ENCODE measurements at places on chromosomes 6 and 20.

- DNase-seq, result no peak
Observed at GRCh38 chr6:3561725-3562124, 104.9 kb upstream of the SLC22A23 start.

DNA sequence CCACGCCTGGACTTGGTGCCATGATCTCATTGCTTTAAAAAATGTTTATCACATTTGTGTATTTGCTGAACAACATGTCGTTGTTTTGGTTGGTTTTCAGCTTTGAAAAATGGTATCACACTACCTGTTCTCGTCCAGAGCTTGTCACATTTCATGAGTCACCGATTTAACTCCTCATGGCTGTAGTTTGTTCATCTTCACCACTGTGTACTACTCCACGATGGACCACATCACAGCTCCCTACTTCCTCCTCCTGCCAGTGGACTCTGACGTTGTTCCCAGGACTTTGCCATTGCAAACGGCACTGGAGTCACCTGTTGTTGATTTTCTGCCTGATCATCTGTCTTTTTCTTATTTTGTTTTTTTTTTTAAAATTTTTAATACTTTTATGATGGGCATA, 157.7 kb downstream of the ERMARD start:
- no peak for DNase-seq

GRCh38 chr20:58224097-58224496, 4.4 kb downstream of the ANKRD60 start:
- no peak for DNase-seq

DNA sequence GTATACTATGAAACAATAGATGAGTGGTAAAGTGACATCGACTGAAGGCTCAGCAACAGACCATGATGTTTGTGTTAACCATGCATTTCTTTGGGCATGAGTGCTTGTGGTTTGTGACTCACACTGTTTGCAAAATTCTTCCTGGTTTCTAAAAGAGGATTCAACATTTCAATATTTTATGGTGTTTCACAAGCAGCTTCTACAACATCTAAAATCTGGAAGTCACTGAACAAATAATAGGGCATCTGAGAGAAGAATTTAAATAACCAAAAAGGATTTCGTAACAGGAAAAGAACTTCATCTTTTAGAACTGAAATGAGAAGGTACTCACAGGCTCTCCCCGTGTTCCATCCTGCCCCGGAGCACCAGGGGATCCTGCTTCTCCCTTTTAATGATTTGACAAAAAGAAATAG, 146.2 kb downstream of the COL21A1 start:
- DNase-seq, result peak; percentile 94

GRCh38 chr6:72654071-72654621, 32.3 kb downstream of the KCNQ5 start:
- no peak for DNase-seq

DNA sequence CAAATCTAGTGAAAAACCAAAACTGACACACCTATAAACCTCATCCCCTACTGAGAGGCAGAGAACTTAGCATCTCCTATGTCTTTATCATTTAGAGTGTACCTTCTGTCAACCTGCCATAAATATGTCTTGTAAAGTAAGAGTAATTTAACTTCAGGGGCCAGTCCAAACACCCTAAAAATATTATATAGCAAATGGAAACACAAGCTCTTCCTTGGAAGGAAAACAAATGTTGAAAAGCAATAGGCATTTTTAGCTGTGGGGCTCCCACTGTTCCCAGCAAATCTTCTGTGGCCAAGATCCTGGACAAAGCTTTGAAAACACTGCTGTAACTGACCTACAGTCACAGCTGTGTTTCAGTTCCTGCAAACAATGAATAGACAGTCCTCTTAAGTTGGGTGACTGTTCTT, 140.0 kb upstream of the RNF217 start:
- no peak for DNase-seq

DNA sequence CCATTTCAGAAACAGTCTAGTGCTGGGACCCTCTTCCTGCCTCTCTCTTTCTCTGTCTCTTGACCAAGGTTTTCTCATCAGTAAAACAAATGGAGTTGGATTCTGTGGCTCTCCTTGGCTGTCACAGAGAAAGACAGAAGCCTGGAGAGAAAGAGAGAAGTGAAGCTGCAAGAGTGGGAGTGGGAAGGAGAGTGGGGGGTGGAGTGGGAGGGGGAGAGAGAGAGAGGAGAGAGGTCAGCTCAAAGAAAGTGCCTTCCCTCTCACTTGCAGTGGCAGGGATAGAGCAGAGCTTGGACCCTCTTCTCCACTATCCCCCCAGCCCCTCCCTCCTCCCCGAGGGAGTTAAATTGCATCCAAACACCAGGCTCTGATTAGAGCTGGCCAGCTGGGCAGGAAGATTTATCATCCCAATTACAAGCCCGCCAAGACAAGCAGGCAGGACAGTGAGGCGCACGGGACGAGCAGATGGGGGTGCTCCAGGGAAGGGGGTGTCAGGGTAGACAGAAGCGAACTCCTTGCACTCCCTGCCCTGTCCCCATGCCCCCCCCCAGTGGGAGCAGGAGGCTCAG, 74.3 kb downstream of the CD40 start:
- DNase-seq, result no peak

DNA sequence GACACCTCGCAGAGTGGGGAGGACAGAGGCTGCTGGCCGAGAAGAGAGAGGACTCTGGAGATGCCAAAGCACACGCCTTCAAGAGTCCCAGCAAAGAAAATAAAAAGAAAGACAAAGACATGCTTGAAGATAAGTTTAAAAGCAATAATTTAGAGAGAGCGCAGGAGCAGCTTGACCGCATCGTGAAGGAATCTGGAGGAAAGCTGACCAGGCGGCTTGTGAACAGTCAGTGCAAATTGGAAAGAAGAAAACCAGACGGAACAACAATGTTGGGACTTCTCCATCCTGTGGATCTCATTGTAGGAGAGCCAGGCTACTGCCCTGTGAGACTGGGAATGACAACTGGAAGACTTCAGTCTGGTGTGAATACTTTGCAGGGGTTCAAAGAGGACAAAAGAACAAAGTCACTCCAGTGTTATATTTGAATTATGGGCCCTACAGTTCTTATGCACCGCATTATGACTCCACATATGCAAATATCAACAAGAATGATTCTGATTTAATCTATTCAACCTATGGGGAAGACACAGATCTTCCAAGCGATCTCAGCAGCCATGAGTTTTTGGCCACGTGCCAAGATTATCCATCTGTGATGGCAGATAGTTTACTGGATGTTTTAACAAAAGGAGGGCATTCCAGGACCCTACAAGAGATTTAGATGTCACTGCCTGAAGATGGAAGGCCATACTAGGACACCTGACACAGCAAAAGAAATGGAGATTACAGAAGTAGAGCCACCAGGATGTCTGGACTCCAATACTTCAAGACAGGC, 52.2 kb downstream of the REV3L start:
- DNase-seq, result no peak

GRCh38 chr6:162940426-162940825, 212.7 kb downstream of the PACRG start:
- DNase-seq, result no peak

DNA sequence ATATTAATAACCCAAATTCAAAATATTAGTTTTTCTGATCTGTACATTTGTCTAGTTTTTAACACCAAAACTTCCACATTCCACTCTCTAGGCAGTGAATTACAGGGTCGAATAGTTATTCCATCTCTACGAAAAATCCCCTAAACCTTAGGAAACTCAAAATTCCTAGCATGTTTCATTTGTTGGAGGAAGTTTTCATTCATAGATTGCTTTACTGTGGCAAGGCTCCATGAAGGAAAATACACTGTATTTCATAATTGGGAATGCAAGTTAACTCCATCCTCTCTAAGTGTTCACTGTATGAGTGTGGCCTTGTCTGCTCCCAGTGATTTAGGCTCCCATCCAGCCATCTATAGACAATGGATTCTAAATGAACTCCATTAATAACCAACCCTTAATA, 296.1 kb downstream of the TENT5A start:
- no peak for DNase-seq

- DNase-seq, result peak; percentile 44
Observed at GRCh38 chr20:62704341-62704948, 4.2 kb upstream of the NTSR1 start.

DNA sequence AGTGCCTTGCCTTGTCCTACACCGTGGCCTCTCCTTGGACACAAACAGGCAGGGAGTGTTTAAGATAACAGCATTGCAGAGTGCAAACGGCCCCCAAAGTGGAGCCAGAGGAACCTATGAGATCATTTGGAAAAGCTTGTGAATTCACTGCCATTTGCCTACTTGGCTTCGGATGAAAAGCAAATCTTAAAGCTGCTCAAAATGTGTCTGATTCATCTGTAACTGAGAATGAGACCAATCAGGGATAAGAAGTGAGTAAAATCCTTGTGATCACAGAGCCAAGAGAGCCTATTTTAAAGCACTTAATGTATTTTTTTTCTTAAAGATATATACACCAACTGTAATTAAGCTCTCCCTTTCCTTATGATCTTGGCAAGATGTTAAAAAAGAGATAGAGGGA, 65.7 kb upstream of the BACH2 start:
- no peak for DNase-seq

DNA sequence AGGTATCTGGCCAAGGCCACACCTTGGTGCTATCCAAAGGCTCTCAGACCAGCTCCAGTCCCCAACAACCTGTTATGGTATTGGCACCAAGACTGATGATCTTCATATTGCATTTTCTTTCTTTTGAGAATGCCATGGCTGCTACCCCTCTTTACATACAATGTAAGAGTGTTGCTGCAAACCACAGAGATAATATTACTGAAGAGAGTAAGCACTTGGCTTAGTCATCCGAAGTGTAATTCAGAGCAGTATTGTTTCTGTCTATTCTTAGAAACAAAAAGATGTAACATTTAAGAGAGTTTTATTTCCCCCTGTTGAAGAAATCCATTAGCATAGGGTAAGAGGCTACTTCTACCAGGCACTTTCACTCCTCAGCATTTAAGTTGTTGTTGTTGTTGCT, 212.5 kb downstream of the C6orf118 start:
- DNase-seq, result no peak

DNA sequence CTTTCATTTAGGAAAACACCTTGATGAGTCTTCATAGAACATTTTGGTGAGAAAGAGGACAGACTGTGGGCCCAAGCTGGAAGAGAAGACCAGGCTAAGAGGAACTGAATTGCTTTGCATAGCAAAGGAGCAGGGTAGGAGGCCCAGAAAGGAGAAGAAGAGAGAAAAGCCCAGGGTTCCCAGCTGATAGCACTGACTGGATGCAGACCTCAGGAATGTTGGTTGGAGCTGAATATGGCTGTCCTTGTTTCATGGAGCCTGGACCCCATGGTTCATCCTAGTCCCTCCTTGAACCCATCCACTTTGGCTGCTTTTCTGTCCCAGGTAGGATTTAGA, 18.0 kb upstream of the ZFAND3 start:
- DNase-seq, result no peak

GRCh38 chr6:52641388-52641787, 29.5 kb upstream of the TMEM14A start:
- no peak for DNase-seq

GRCh38 chr6:149045404-149045803, 272.1 kb upstream of the TAB2 start:
- no peak for DNase-seq

GRCh38 chr6:168155821-168156741, 77.1 kb upstream of the FRMD1 start:
- no peak for DNase-seq

DNA sequence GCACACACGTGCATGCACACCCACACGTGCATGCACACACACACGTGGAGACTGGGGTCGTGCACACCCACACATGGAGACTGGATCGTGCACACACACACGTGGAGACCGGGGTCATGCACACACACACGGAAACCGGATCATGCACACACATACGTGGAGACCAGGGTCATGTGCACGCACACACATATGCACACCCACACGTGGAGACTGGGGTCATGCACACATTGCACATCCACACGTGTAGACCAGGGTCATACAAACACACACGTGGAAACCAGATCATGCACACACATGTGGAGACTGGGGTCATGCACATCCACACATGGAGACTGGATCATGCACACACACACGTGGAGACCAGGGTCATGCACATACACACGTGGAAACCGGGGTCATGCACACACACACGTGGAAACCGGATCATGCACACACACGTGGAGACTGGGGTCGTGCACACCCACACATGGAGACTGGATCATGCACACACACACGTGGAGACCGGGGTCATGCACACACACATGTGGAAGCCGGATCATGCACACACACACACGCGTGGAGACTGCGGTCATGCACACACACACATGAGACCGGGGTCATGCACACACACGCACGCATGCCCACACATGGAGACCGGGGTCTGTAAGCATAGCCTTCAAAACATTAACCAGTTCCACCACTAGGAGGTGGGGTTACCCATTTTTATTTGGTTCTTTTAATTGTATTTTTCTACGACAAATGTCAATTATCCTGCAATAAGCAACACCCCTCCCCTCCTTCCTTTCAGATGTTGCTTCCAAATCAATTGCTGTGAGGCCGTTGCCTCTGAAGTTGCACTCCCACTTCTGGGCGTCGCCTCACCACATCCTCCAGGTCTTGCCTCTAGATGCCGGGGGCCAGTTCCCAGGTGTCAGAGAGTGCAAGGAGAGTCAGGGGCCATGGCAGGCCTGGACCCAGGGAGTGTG, 95.8 kb downstream of the TMEM242 start:
- DNase-seq, result no peak

- DNase-seq, result no peak
Observed at GRCh38 chr20:21265261-21266190, 37.6 kb upstream of the XRN2 start.

DNA sequence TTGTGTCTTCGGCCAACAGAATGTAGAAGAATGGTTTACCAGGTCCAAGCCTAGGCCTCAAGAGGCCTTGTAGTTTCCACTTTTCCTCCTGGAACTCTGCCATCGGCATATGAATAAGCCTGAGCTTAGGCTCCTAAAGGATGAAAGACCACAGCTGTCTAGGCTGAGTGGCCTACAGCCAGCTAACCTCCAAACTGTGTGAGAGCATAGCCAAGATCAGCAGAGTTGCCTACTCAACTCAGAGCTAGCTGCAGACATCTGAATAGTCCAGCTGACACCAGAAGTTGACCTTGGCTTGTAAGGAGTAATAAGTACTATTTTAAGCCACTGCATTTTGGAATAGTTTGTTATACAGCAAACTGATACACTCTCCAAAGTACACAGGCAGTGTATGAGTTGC, 52.6 kb upstream of the SMIM29 start:
- DNase-seq, result no peak

GRCh38 chr6:22732176-22732970, 163.0 kb downstream of the HDGFL1 start:
- no peak for DNase-seq

GRCh38 chr6:159107451-159108260, 61.5 kb upstream of the FNDC1 start:
- no peak for DNase-seq

DNA sequence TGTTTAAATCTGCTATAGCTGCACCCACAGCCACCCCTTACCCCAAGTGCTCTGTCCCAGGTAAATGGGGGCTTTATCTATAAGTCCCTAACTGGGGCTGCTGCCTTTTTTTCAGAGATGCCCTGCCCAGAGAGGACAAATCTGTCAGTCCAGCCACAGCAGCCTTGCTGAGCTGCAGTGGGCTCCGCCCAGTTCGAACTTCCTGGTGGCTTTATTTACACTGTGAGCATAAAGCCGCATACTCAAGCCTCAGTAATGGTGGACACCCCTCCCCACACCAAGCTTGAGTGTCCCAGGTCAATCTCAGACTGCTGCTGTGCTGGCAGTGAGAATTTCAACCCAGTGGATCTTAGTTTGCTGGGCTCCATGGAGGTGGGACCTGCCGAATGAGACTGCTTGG, 505.2 kb downstream of the CBLN4 start:
- no peak for DNase-seq

Data from AG09309 (cell line).